Right atrium auricular region (tissue), 2 donors: ENCODE measurements at places on chromosomes 13 and 19. TPM values are rescaled to one million over a fixed set of nuclear protein-coding genes. Genes with fewer than 3 reads are reported as not detected.

ZNF726 gene
- total RNA-seq: not detected

DNA sequence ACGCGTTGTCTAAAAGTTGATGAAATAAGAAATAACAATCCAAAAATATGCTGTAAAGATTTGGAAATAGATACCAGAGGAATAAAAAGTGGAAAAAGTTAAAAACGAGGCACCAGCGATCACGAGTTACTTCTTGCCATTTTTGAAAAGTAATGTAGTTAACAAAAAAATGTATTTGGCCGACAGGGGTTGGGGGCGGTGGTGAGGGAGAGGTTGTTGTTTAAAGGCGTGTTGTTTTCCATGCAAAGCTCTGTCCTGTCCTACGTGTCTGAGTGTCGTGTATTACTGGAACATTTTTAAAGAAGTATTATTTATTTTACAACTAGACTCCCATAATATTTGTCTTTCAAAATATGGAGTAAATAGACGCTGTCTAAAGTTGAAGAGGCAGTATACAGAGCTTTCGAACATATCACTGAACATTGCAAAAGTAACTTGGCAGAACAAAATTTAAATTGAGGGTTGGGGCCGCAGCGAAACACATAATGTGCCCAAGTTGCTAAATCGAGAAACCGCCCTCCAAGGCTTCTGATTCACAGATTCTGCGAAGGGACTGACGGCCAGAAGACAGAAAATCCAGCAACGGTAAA lies 823 bp downstream of the FBXO17 start:
- H3K27me3 ChIP-seq: no peaks in the 10 kb centered on the region
- peak overlapping the region; percentile 52 for H3K4me3 ChIP-seq
- peak; percentile 66 for DNase-seq
- peak overlapping the region; percentile 79 for H3K27ac ChIP-seq
- H3K4me1 ChIP-seq: peaks cover 21% of the 10 kb centered on the region

DNA sequence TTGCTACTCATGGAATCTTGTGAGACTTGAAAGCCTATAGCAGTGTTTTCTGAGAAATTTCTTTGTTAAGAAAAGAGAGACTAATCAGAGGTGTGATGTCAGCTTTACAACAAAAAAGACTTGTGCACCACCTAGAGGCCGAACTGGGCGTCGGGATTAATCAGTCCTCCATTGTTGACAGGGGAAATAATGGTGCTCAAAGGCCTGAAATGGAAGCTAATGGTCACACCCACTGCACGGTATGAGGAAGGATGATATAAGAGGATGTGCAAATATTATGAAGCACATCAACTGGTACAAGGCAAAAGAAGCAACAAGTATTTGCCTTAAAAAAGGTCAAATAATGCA lies 480.2 kb upstream of the MIR17HG start:
- no peaks in the 10 kb centered on the region for H3K27me3 ChIP-seq
- no peak overlapping the region for H3K4me3 ChIP-seq
- no peak overlapping the region for H3K27ac ChIP-seq
- H3K4me1 ChIP-seq: no peaks in the 10 kb centered on the region

DNA sequence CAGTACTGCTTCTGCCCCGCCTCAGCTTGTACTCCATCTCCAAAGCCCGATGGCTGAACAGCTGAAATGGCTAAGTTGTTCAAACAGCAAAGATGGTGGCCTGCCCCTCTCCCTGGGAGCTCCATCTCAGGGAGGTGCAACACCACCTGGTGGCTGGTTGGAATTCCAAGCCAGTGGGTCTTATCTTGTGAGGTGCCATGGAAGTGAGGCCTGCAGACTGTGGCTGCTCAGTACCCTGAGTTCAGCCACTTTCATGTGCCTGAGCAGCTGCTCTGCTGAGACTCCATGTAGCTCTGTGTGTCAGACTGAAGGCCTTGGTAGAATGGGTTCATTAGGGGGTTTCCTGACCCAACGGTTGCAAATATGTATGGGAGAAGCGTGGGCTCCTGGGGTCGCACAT lies 67.3 kb upstream of the SPRY2 start:
- no peak overlapping the region for H3K27ac ChIP-seq
- H3K36me3 ChIP-seq: no peaks in the 10 kb centered on the region
- DNase-seq: no peak

GRCh38 chr19:20273951-20274570 lies 107.0 kb downstream of the ZNF486 start:
- H3K36me3 ChIP-seq: no peaks in the 10 kb centered on the region
- no peak overlapping the region for H3K4me3 ChIP-seq
- DNase-seq: no peak
- no peaks in the 10 kb centered on the region for H3K27me3 ChIP-seq

DNA sequence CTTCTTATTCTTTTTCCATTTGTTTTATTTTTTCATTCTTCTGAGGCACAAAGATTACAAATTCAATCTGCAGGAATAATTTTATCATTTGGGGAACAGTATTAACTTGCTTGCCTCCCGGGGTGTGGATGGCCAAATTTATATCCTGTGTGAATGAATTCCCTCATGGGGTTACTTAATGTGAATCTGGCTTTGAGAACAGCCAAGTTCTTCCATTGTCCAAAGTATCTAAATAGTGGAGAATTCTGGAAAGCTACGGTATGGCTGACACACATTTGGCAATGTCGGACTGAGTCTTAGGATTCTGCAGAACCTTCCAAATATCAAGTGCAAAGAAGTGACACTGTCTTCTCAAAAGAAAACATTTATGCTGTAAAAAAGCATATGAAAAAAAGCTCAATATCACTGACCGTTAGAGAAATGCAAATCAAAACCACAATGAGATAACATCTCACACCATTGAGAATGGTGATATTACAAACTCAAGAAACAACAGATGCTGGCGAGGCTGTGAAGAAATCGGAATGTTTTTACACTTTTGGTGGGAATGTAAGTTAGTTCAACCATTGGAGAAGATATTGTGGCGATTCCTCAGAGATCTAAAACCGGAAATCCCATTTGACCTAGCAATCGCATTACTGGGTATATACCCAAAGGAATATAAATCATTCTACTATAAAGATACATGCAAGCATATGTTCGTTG lies 620.2 kb downstream of the EFNB2 start:
- H3K27ac ChIP-seq: no peak overlapping the region
- H3K4me1 ChIP-seq: no peaks in the 10 kb centered on the region
- no peak overlapping the region for H3K4me3 ChIP-seq
- H3K27me3 ChIP-seq: no peaks in the 10 kb centered on the region
- H3K36me3 ChIP-seq: no peaks in the 10 kb centered on the region

DNA sequence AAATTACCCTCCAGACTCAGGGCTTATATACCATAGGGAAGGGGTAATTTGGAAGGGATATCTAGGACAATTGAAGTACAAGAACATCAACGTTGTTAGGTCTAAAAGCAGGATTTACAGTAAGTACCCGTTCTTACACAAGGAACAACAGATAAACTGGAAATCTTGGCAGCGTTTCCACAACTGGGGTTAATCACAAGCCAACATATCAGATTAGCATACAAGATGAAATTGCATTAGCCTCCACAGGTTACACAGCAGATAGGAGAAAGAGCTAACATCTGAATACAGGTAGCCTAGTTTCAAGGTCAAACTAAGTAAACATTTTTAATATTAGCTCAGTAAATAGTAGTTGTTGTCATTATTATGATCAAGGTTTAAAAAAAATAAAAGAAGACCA lies 1214.0 kb upstream of the PCDH20 start:
- H3K4me1 ChIP-seq: no peaks in the 10 kb centered on the region
- H3K27ac ChIP-seq: no peak overlapping the region
- DNase-seq: no peak

DNA sequence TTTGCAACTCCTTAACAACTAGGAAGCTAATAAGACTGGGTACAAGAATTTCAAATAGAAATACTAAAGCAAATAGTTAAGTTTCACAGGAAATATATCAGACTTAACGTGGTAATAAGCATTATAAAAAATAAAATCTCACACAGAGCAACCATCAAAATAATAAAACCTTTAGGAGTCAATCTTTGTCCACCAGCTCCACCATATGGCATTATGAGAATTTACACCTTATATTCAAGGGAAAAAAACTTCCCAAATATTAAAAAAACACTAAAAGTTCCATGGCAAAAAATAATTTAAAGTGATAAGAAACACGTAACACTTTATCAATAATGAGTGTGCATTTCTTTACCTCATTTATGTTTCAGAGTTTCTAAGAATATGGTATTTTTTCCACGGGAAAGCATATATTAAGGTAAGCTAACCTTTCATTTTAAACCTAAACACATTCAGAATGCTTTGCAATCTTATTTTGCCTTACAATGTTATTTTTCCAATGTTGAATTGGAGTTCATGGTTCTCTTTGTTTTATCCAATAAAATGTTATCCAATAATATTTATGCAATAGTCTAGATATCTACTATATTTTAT lies 423.2 kb upstream of the SGCG start:
- H3K27me3 ChIP-seq: no peaks in the 10 kb centered on the region
- H3K27ac ChIP-seq: no peak overlapping the region
- H3K36me3 ChIP-seq: no peaks in the 10 kb centered on the region
- H3K4me1 ChIP-seq: no peaks in the 10 kb centered on the region
- no peak for DNase-seq

ADGRE3 gene
- total RNA-seq: not detected

- no peaks in the 10 kb centered on the region for H3K4me1 ChIP-seq
- H3K27me3 ChIP-seq: no peaks in the 10 kb centered on the region
- no peak overlapping the region for H3K27ac ChIP-seq
- no peak overlapping the region for H3K4me3 ChIP-seq
- H3K36me3 ChIP-seq: peaks cover 26% of the 10 kb centered on the region
Observed at GRCh38 chr19:2432131-2432848, 4.9 kb upstream of the TIMM13 start.

DNA sequence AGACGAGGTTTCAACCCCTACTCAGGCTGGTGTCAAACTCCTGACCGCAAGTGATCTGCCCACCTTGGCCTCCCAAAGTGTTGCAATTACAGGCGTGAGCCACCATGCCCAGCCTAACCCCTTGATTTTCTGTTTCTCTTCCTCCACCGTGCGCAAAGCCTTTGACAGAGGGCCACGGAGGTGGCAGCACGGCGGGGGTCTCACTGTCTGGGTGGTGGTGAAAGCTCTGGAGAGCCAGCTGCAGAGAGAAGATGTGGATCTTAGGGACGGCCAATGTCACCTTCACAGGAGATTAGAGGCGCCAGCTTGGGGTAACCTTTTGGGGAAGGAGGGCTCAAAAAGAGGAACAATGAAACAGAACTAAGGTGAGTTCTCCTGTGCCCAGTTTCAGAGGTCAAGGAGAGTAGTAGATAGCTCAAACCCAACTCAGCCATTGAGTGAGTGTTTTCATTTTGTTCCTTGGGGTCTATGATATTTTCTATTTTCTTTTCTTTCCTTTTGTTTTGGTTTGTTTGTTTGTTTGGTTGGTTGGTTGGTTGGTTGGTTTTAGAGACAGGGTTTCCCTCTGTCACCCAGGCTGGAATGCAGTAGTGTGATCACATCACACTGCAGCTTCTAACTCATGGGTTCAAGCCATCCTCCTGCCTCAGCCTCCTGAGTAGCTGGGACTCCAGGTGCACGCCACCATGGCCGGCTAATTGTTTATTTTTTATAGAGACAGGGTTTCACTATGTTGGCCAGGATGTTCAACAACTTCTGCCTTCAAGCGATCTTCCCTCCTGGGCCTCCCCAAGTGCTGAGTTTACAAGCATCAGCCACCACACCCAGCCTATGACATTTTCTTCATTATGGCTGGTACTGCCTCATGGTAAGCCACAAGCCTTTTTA lies 37.7 kb downstream of the GPR42 start:
- H3K36me3 ChIP-seq: no peaks in the 10 kb centered on the region
- H3K4me3 ChIP-seq: no peak overlapping the region
- no peak overlapping the region for H3K27ac ChIP-seq
- DNase-seq: no peak

ZNF582 gene
- 6.2 TPM for total RNA-seq

ZNF296 gene
- total RNA-seq: not detected

- peaks cover 3% of the 10 kb centered on the region for H3K27me3 ChIP-seq
- H3K27ac ChIP-seq: no peak overlapping the region
- H3K36me3 ChIP-seq: no peaks in the 10 kb centered on the region
- no peaks in the 10 kb centered on the region for H3K4me1 ChIP-seq
- H3K4me3 ChIP-seq: no peak overlapping the region
Observed at GRCh38 chr19:57110592-57111328, 9.0 kb upstream of the USP29 start.

LHB gene
- total RNA-seq: not detected

DNA sequence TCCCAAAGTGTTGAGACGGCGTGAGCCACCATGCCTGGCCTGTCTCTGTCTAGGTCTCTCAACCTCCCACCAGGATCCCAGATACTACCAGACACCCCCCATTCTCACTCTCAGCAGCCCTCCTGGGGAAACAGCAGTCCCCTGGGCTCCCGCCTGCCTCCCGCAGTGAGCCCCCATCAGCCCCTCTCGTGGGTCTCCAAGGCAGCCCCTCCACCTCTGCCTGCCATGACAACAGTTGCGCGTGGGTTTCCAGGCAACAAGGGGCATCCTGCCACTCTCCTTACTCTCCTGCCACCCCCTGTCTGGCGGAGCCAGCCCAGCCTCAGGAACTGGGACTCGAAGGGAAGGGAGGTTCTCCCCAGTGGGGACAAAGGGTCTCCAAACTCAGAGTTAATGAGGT lies 5.2 kb downstream of the LRRC4B start:
- DNase-seq: no peak
- H3K4me1 ChIP-seq: no peaks in the 10 kb centered on the region
- peaks cover 6% of the 10 kb centered on the region for H3K27me3 ChIP-seq
- no peaks in the 10 kb centered on the region for H3K36me3 ChIP-seq
- H3K27ac ChIP-seq: no peak overlapping the region
- H3K4me3 ChIP-seq: no peak overlapping the region

- H3K27ac ChIP-seq: no peak overlapping the region
- no peaks in the 10 kb centered on the region for H3K27me3 ChIP-seq
- no peaks in the 10 kb centered on the region for H3K4me1 ChIP-seq
- H3K4me3 ChIP-seq: no peak overlapping the region
- DNase-seq: no peak
Observed at GRCh38 chr19:6352381-6353165, 8.8 kb upstream of the CLPP start.

GRCh38 chr19:45569619-45570421 lies 14.8 kb downstream of the OPA3 start:
- H3K27ac ChIP-seq: peak overlapping the region; percentile 76
- no peaks in the 10 kb centered on the region for H3K4me1 ChIP-seq
- H3K4me3 ChIP-seq: no peak overlapping the region
- H3K36me3 ChIP-seq: no peaks in the 10 kb centered on the region
- DNase-seq: no peak

- H3K4me3 ChIP-seq: no peak overlapping the region
- no peaks in the 10 kb centered on the region for H3K27me3 ChIP-seq
- H3K27ac ChIP-seq: no peak overlapping the region
- DNase-seq: no peak
Observed at GRCh38 chr13:105798541-105798940, 736.9 kb downstream of the EFNB2 start.
